NCI-H510A treated with DMSO at 0.1 percent for 48 hours (cell line): ENCODE measurements at places on chromosomes 2 and 18.

- DNase-seq: no peak
Measured at GRCh38 chr2:195610717-195611116, 46.3 kb upstream of the SLC39A10 start.

- no peak for DNase-seq
Measured at GRCh38 chr18:55735199-55735855, 147.3 kb upstream of the TCF4 start.

DNA sequence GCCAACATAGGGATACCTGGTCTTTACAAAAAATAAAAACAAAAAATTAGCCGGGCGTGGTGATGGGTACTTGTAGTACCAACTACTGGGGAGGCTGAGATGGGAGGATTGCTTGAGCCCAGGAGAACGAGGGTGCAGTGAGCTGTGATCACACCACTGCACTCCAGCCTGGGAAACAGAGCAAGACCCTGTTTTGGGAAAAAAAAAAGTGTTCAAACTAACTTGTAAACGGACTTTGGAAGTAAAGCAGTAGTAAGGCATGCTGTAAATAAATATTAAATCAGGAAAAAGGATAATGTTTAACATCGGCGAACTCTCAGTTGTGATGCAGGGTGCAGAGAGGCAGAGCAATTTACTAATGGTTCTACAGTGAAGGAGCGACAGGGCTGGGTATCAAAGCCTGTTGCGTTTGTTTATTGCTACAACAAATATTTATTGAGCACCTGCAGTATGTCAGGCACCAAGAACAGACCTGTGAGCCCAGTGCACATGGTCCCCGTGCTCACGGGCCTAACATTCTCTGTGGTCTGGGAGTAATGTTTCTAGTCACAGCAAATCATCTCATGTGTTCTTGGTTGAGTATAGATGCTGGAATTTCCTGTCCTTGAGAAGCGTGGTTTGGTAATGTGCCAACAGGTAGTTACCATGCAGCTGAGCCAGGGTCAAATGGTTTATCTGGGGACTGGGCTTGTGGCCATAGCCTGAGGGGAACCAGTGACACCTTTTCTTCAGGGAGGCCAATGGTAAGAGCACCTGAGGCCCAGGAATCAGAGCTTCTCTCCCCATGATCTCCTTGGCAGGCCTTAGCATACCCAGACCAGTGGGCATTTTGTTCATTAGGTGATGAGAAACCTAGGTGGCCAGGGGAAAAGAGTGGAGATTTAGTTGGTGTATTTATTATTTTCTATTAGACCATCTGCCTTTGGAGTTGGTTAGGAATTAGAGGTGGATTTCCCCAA, 27.9 kb upstream of the GREB1 start:
- peak; percentile 59 for DNase-seq

DNA sequence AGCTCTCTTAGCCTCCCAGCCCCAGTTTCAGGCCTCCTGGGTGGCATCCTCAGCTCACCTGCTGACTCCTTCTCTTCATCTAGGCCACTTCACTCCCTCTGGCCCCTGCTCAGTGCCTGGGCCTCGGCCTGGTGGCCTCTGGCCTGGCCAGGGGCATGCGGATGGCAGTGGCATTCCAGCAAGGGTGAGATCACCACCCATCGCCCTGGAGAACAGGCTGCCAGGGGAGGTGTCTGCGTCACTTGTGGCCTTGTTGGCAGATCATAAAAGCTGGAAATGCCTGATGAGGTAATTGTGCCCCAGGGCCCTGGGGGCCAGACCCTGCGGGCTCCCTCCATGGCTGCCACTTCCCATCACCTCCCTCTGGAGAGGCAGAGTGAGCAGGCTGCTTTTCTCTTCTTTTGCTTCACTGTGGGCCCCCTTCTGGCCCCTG, 72.5 kb upstream of the SMAD2 start:
- no peak for DNase-seq

GRCh38 chr2:135056790-135057189, 4.7 kb downstream of the RAB3GAP1 start:
- DNase-seq: no peak

DNA sequence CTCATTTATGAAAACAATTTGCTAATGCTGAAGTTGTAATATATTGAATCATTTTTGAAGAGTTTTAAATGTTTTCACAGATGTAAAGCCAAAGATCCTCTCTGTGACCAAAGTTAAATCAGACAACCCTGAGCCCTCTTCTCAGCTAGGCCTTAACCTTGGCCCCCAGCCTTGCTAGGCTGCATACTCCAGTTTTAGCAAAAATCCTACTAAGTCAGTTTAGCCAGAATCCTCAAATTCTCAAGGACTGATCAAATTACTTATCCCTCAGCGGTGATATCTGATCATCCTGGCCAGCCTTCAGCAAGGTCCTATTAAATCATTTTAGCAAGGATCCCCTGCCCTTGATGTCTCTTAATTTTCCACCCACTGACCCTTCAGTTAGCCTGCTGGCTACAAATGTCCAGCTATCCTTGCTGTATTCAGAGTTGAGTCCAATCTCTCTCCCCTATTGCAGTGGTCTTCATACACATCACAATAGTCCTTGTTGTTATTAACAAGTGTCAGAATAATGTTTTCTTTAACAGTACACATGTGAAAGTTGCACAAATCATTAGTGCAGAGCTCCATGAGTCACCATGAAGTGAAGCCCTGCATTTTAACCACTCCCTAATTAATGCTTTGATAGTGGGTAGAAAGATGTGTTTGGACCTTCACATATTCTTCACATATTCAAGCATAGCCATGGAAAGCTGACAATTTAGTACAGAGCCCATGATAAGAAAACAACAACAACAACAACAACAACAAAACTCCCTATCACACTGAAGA, 206.4 kb downstream of the NBAS start:
- DNase-seq: no peak

GRCh38 chr2:191051177-191051576, 37.2 kb upstream of the STAT1 start:
- no peak for DNase-seq

GRCh38 chr2:10777111-10777841, 35.3 kb downstream of the PDIA6 start:
- DNase-seq: no peak

- no peak for DNase-seq
Measured at GRCh38 chr2:235616885-235617284, 123.0 kb downstream of the AGAP1 start.

DNA sequence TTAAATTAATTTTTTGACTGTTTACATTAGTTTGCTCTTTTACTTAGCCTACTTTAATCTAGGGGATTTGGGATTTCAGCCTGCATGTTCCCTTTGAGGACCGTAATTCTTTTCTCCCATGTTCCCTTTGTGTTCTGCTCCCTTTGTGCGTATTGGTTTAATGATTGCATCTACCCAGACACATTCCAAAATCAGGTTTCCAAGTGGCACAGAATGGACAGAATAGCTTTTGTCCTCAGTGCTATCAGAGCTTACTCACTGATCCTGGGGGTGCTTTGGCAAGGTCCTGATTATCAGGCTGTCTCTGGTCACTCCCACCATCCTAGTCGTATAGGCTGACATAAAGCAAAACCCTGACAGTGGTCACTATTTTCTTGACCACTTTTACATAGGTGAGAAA, 867.5 kb downstream of the TSN start:
- DNase-seq: no peak

- DNase-seq: no peak
Measured at GRCh38 chr18:23731861-23732260, 42.6 kb downstream of the LAMA3 start.

- peak; percentile 61 for DNase-seq
Measured at GRCh38 chr2:174965992-174966744, 39.0 kb downstream of the CHN1 start.

GRCh38 chr2:44137872-44138551, 30.7 kb upstream of the PPM1B start:
- DNase-seq: no peak

DNA sequence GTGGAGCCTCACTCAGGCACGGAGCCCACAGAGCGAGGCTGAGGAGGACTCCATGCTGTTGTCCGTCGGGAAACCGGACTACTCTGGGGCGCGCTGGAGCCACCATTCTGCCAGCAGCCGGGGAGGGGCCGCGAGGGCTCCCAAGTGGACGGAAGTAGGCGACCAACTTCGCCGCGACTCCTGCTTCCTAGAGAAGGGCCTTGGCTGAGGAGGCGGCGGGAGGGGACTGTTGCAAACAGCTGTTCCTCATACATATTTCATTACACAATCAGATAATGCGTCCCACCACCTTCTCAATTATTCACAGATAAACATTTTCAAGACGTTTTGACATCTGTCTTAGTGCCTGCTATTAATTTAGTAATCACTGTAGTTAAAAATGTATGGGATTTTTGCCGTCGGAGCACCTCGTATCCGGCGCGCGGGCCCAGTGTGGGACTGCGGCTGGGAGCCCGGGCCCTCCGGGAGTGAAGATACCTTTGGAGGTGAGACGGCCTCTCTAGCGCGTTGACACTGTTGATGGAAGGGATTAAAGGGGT, 11.7 kb upstream of the SIX3 start:
- DNase-seq: no peak

GRCh38 chr2:66317268-66317890, 117.5 kb upstream of the MEIS1 start:
- no peak for DNase-seq

GRCh38 chr2:160417745-160418397, 75.7 kb downstream of the RBMS1 start:
- no peak for DNase-seq

DNA sequence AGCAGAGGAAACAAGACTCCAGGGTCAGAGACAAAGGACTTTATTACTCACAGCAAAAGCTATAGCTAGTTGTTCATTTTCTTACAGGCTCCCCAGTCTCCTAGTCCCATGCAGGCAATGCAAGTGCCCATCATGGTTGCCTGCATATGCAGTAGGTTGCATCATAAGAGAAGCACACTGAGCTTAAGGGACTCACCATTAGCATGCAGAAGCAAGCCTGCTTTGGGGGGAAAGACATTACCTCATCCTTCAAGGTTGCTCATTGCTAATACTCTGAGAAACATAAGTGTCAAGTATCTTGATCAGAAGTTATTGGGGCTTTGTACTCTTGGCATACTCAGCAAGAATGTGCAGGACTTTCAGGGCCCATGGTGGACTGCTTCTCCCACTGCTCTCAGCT, 114.6 kb upstream of the CCDC68 start:
- no peak for DNase-seq

DNA sequence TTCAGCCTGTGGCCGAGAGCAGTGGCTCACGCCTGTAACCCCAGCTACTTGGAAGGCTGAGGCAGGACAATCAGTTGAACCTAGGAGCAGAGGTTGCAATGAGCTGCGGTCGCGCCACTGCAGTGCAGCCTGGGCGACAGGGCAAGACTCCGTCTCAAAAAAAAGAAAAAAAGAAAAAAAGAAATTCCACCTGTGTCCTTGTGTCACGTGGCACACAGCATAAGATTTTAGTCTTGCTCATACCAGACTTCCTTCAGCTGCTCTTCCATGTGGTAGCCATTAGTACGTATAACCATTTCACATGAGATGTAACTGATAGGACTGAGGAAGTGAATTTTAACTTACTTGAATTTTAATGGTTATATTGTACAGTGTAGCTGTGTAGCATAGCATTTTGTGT, 4.0 kb downstream of the NOP58 start:
- DNase-seq: no peak

DNA sequence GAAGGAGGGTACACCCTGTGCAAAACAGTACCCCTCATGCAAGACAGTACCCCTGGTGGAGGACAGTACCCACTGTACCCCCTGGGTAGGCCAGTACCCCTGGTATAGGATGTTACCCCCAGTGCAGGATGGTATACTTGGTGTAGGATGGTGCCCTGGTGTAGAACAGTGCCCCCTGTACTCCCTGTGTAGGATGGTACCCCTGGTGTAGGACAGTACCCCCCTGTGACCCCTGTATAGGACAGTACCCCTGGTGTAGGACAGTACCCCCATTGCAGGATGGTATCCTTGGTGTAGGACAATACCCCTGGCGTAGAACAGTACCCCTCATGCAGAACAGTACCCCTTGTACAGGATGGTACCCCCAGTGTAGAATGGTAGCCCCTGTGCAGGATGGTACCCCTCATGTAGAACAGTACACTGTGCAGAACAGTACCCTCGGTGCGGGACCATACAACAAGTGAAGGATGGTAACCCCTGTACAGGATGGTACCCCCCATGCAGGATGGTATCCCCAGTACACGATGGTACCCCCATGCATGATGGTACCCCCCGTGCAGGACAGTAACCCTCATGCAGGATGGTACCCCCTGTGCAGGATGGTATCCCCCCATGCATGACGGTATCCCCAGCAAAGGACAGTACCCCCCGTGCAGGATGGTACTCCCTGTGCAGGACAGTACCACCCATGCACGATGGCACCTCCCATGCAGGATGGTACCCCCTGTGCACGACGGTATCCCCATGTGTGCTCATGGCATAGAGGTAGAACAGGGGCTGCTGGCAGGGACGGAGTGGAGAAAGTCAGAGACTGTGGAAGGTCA, 248.0 kb downstream of the DCDC2C start:
- DNase-seq: no peak

DNA sequence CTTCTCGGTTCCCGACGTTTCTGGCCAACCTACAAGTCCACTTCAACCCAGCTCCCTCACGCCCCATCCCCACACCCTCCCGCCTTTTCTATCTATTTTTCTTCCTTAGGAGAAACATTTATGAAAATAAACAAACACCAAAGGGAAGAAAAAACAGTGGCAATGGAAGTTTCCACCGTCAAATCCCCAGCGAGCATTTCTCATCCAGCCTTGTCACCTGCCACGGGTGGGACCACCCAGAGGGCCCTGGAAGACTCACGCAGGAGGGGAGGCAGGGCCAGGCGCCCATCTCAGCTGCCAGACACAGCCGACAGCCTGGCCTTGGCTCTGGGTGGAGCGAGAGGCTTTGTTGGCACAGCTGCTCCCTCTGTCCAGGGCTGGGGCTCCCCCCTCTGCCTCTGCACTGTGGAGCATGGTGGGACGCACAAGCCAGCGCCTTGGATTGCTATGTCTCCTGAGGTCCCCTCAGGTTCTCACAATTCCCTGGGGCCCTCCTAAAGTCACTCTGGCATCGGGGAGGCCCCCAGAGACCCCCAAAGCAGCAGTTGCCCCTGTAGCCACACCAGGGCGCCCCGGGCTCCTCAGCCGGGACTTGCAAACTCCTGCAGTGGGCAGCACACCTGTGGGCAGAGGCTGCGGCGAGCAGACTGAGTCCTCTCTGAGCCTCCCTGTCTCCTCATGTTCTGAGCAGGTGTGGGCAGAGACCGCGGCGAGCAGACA, 395.7 kb upstream of the SALL3 start:
- no peak for DNase-seq

GRCh38 chr18:33558529-33558928, 19.5 kb upstream of the ASXL3 start:
- no peak for DNase-seq

- no peak for DNase-seq
Measured at GRCh38 chr2:227455200-227455599, 16.8 kb upstream of the AGFG1 start.

GRCh38 chr2:159266554-159266953, 19.9 kb downstream of the WDSUB1 start:
- no peak for DNase-seq

DNA sequence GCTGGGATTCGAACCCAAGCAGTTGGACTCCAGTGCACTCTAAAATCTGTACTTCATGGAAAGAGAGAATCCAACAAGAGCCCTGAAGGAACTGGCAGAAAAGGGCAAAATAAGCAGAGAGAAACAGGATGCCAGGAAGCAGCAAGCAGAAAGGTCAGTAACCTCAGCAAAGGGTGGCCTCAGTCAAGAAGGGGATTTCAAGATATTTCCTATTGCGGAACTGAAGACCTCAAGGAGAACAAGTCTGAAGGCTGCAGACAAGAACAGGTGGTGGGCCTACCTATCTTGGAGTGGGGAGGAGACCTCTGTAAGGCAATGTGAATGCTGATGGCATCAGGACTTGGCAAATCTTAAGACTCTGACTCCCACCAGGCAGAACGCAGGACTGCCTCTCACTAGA, 20.1 kb upstream of the MREG start:
- no peak for DNase-seq
